Stimulated activated CD4-positive, alpha-beta T cell treated with anti-CD3 and anti-CD28 coated beads, Interleukin-1b, Interleukin-23, amount 100 ng/mL, for 1 hour (primary cell): ENCODE measurements at places on chromosomes 4 and X.

DNA sequence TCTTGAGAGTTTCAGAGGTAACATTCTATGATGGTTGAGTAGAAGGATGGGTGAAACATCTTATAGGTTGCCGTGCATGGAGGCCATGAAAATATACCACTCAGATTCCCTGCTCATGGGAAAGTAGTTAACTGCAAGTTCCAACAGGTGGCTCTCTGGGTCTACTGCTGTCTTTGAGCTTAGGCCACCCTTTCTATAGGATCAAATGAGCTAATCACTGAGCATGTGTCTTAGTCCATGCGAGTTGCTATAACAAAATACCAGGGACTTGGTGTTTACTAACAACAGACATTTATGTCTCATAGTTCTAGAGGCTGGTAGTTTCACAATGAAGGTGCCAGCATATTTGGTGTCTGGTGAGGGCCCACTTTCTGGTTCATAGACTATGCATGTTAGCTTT, 144.8 kb upstream of the UNC5C start:
- DNase-seq, result no peak

GRCh38 chrX:98071331-98071730, 1187.6 kb downstream of the RPA4 start:
- DNase-seq, result no peak

- DNase-seq, result no peak
These were observed 602.4 kb upstream of the PRKX start for GRCh38 chrX:4315891-4316290.

- DNase-seq, result no peak
These were observed 207.1 kb downstream of the PPP3CA start for GRCh38 chr4:101140228-101140627.

GRCh38 chr4:73800206-73800605, 36.3 kb upstream of the CXCL6 start:
- no peak for DNase-seq

DNA sequence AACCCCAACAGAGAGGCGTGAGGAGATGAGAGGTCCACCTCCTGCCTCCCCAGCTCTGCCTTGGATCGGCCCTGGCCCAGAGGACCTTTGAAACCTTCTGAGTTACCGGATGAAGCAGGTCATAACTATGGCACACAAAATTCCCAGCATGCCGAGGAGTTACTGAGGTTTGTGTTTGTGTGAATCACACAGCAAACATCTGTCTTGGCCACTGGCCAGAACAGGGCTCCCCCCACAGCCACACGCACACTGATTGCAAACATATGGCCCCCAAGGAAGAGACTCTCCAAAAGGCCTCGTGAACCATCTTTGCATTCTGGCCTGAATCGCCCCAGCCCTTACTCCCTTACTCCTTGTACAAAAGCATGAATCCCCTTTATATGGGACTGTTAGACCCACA, 18.9 kb downstream of the RPS4X start:
- DNase-seq, result no peak

DNA sequence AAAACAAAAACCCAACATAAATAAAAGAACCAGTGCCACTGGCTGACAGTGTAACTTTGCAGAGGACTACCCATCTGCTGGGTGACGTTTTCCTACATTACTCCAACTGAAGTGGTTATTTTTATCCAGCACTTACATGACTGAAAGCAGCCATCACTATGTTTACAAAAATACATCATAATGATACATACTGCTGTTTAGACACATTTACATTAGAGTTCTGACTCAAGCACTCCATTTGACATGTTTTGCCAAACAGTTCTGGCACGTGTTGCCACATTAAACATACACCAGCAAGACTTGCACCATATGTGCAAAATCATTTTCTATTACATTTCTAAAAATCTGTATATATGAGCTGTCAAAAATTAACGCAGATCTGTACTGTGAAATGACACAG, 39.6 kb downstream of the BEND4 start:
- no peak for DNase-seq

DNA sequence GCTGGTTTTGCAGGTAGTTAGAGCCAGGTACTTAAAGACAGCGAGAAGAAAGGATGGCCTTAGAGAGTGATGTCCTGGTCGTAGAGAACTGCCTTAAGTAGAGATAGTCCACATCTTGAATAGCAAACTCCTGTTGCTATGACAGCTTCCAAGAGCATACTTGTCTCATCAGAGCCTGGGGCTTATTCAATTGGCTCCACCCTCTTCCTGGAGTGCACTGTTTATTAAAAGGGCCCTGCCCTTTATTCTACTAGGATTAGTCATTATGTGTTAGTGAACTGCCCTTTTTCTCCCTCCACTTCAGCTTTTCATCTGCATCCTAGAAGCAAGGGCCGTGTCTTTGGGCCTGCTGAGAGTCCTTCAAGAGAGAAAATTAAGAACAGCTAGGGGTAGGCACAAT, 94.5 kb upstream of the EOLA2 start:
- DNase-seq, result no peak

DNA sequence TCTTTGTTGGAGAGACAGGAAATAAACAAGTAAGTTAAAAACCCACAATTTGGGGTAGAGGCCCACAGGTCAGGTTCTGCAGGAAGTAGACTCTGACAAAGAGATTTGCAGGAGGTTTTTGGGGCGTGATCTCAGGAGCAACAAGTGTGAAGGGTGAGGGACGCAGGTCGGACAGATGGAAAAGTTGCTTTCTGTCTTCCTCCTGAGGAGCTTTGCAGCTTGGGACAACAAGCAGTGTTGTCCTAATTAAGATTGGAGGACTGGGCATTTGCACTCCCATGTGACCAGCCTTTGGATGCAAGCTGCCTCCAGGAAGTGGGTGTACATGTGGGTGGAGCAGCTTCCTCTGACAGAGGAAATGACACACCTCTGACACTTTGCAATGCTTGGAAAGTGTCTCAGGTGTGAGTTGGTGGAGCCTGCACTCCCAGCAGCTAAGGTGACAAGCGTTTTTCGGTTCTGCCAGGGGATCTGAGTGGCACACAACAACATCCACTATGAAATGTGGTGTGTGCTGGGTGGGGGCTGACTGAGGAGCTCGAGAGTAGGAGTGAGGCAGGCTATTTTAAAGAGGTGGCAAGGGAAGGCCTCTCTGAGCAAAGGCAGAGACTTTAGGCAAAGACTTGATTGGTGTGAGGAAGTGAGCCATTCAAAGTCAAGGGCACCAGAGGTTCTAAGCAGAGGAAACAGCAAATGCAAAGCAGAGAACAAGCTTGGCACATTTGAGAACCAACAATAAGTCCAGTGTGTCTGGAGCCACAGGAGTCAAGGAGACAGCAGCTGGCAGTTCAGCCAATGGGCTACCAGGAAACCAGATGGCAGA, 339.8 kb upstream of the GATB start:
- DNase-seq, result peak; percentile 30

- peak; percentile 2 for DNase-seq
These were observed 47.8 kb upstream of the HSD17B10 start for GRCh38 chrX:53481816-53482465.

DNA sequence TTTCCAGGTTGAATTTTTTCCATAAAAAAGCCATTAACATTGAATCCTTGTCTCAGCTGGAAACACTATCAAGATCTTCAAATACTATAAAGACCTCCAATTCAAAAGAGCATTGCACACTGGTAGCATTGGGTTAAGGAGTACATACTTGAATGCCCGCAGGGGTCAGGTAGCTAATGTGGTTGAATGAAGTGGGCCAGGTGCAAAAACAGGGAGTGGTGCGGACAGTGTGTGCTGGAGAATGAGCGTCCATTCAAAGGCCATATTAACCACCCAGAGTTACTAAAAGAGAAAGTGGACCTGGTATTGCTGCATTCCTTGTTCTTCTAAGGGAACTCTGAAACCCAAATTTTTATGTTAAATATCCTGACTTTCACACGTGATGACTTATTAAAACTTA, 91.6 kb downstream of the NYX start:
- DNase-seq, result no peak
